ACHN (cell line): ENCODE measurements at places on chromosomes 16 and 17.

DNA sequence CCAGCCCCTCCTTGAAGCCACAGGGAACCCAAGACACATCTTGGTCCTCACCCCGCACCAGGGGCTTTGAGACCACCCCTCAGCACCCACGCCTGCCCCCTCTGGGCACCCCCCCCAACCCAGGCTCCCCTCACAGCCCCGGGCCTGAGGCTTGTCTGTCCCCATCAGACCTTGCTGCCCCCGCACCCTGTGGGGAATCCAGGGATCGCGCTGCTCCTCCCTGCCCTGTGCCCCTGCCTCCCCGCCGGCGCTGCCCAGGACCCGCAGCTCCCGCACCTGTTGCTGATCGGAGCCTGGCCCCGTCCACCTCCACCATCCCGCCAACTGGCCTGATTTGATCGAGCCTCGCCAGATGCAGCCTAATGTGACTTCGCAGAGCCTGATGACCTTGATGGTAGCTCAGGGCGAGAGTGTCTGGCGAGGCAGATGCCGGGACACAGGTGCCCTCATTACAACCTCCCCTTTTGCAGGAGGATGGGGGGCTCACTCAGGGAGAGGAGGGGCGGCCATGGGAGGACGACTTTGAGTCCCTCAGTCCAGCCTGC is 29.0 kb downstream of the SLC25A10 start:
- no peak for DNase-seq

- DNase-seq, result no peak
These were observed 346.3 kb upstream of the CDH11 start for GRCh38 chr16:65468133-65468532.

DNA sequence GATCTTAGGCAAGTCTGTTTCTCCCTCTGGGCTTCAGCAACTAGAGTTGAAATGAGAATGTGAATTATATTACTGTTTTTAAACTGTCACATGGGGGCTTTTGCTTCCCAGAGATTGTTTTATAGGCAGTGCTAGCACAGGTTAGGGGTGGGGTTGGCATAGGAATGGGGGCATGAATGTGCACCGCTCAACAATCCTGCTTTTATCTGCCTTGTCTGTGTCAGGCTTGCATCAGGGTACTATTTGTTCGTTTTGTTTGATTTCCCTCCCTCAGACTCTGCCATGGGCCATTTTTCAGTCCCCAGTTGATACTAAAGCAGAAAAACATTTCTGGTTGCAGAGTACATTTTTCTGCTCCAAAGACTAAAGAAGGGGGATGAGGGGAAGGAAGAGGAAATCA is 34.6 kb upstream of the IRX6 start:
- no peak for DNase-seq

GRCh38 chr17:740240-741017 is 8.0 kb downstream of the TLCD3A start:
- no peak for DNase-seq
